ENCODE measurements at places on chromosomes 2 and 18. TPM values are rescaled to one million over a fixed set of nuclear protein-coding genes. Genes with fewer than 3 reads are reported as not detected.

DNA sequence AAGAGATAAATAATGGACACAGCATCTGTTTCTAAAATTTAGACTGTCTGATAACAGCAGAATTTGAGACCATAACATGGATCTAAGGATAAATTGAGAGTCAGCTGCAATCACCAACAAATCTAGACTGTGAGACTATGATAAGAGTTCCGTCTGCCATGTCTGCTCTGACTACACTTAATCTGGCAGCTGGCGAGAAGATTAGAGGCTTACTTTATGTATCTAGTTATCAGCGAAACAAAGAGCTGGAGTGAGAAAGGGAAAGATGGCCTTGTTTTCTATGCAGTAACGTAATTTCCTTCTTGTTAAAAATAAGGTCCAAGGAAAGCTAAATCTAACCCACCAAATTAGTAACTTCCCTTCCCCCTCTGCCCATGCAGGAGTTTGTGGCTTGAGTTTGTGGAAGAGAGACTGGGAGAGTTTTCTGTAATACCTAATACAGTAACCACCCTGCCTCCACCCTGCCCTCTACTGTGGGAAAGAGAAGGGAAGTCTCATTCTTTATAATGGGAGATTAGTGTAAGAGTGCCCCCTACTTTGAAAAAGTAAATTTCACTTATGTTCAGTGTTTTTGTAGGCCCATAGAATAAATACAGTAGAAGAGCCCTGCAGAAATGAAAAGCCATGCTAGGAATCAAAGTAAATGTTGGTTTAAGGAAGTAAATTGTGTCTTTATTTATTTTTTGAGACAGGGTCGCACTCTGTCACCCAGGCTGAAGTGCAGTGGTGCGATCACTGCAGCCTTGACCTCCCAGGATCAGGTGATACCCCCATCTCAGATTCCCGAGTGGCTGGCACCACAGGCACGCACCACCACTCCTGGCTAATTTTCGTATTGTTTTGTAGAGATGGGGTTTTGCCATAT, 27.5 kb downstream of the EML4 start:
- no peak for DNase-seq

Gene DSEL
- polyA plus RNA-seq: 2.1 TPM

DNA sequence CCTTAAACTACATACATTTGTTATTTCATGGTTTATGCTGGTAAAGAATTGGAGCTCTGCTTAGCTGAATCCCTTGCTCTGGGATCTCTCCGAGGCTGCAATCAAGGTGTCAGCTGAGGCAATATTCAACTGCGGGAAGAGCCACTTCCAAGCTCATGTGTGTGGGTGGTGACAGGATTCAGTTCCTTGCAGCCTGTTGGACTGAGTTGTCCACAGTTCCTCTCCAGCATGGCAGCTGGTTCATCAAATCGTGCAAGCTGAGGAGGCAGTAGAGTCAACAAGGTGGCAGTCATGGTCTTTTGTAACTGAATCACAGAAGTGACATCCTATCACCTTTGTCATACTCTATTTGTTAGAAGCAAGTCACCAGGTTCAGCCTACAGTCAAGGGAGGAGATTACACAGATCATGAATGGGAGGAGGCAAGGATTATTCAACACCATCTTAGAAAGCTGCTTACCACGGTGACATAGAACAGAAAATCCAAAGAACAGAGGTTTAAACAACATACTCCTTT, 56.9 kb downstream of the CTIF start:
- DNase-seq: no peak

Gene LCT
- not detected for polyA plus RNA-seq

- no peak for DNase-seq
These were observed 33.1 kb downstream of the SS18 start for GRCh38 chr18:26057344-26057773.

- DNase-seq: no peak
These were observed 562.3 kb downstream of the SOX11 start for GRCh38 chr2:6254441-6254840.

GRCh38 chr18:48080546-48080945, 150.1 kb upstream of the SMAD2 start:
- no peak for DNase-seq

GRCh38 chr2:19878268-19879046, 23.3 kb downstream of the TTC32 start:
- peak; percentile 26 for DNase-seq

Gene CACNB4
- polyA plus RNA-seq: 0.08 TPM

DNA sequence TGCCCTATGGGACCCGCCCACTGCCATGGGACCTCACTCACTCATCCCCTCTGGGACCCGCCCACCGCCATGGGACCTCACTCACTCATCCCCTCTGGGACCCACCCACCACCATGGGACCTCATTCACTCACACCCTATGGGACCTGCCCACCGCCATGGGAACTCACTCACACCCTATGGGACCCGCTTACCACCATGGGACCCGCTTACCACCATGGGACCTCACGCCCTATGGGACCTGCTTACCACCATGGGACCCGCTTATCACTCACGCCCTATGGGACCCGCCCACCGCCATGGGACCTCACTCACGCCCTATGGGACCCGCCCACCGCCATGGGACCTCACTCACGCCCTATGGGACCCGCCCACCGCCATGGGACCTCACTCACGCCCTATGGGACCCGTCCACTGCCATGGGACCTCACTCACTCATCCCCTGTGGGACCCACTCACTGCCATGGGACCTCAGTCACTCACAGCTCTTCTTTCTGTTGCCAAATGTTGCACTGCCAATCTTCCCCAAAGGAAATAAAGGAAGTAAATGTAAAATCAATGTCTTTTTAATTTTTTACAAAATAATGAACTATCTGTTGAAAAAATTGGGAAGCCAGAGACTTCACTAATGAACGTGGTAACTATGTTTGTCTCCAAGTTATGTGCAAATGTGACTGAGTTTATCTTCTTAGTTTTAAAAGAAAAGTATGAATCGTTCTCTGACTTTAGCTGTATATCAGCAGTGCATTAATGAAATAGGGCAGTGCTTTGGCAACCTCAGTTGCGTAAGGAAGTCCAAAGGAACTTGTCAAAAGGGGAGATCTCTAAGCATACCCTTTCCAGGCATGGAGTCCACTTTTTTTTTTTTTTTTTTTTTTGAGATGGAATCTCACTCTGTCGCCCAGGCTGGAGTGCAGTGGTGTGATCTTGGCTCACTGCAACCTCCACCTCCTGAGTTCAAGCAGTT, 101.5 kb upstream of the MGAT5 start:
- no peak for DNase-seq

- DNase-seq: no peak
These were observed 27.5 kb downstream of the PMAIP1 start for GRCh38 chr18:59927246-59927825.

- DNase-seq: no peak
These were observed 16.2 kb upstream of the GPC1 start for GRCh38 chr2:240419271-240419670.

Gene NEU2
- polyA plus RNA-seq: not detected

GRCh38 chr2:29051730-29052129, 22.6 kb downstream of the PCARE start:
- no peak for DNase-seq

GRCh38 chr2:161223139-161223732, 63.0 kb downstream of the TANK start:
- DNase-seq: no peak

DNA sequence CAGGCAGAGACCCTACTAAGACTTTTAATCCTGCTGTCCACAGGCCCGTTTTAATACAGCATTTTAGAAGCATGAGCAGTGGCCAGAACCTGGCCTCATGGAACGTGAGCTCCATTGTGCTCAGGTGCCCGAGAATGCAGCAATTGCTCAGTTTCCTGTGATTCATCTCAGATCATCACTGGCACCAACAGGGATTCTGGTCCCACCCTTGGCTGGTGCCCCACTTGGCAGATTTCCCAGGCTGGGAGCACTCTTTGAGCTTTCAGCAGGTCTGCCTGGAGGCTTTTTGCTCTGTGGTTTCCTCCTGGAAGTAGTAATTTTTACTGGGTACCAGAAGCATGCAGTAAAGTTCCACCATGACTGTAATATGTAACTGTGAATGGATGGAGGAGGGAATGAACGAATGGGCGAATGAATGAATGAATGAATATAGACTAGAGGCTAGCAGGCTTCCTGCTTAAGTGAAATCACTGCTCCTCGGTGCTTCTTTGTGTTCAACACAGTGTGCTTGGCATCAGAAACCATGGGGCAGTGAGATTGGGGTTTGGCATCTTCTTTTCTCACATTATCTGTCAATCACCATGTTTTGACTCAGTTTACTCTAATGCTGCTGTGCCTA, 312.9 kb downstream of the PRKCE start:
- DNase-seq: peak; percentile 28

Gene LRRC30
- polyA plus RNA-seq: not detected

Gene ITGB6
- 0.03 TPM for polyA plus RNA-seq

Gene MOGAT1
- polyA plus RNA-seq: 5.5 TPM

GRCh38 chr2:225334514-225334913, 65.0 kb upstream of the NYAP2 start:
- DNase-seq: no peak

GRCh38 chr18:2395427-2396161, 175.7 kb downstream of the METTL4 start:
- DNase-seq: no peak

GRCh38 chr18:10440884-10441283, 13.6 kb upstream of the APCDD1 start:
- DNase-seq: no peak

GRCh38 chr2:13770279-13770678, 862.2 kb upstream of the LRATD1 start:
- DNase-seq: no peak

- DNase-seq: no peak
These were observed 98.2 kb upstream of the LCLAT1 start for GRCh38 chr2:30348825-30349224.

GRCh38 chr18:10041180-10041579, 127.4 kb downstream of the VAPA start:
- no peak for DNase-seq

- no peak for DNase-seq
These were observed 98.0 kb downstream of the ANKRD44 start for GRCh38 chr2:197212344-197213262.

DNA sequence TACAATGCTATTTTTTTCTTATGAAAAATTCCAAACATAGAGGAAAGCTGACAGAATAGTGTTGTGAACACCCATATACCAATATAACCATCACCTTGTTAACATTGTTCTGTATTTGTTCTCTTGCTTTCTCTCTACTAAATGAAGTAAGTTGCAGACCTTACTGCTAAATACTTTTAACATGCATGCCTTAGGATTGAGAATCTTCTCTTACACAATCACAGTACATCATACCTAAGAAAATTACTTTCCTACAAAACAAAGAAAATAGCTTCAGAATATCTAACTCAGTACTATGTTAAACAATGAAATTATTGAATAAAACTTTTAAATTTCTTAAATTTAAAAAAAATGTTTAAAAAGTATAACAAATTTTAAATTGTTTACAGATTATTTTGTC, 136.5 kb downstream of the UBR3 start:
- no peak for DNase-seq

GRCh38 chr2:240168041-240168440, 27.6 kb upstream of the OTOS start:
- DNase-seq: no peak

GRCh38 chr2:121455446-121455845, 75.2 kb upstream of the RNU4ATAC start:
- DNase-seq: no peak

Gene TLK1
- 7.7 TPM for polyA plus RNA-seq

- DNase-seq: no peak
These were observed 33.5 kb downstream of the CDC42EP3 start for GRCh38 chr2:37637985-37638384.

DNA sequence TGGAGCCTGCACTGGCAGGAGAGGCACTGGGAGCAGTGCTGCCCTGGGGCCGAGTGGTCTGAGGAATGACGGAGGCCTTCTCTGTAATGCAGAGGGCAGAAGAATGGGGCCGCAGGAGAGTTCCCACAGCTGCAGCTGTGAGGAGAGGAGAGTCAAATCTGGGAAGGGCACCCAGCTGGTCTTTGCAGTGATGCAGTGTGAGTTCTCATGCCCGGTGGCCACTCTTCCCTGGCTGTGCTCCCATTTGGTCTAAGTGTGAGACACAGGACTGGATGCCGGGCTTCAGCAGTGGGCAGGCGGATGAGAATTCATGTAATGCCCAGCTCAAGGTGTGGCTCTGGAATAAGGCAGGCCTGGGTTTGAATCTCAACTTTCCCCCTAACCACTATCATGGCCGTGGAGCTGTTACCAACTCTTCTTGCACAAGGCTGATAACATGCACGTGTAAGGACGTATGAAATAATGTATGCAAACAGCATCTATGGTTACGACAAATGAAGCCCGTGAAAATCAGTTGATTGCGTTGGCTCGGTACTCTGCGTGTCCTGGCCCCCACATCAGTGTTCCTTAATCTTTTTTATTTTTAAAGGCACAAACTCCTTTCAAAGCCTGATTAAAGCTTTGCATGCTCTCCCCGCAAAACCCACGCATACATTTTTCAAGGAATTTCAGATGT, 71.6 kb downstream of the ACKR3 start:
- DNase-seq: no peak

Gene KCNIP3
- 1.1 TPM for polyA plus RNA-seq

Measured in liver (tissue), 10 donors.